ENCODE measurements at places on chromosomes 11 and 22. TPM values are rescaled to one million over a fixed set of nuclear protein-coding genes. Genes with fewer than 3 reads are reported as not detected.
A peak's percentile ranks its signal among the peaks of the same experiment; 100 is the strongest.

Gene RHOG
- polyA plus RNA-seq = 112 TPM

Gene POTEH
- not detected for polyA plus RNA-seq

Gene MRGPRX4
- polyA plus RNA-seq = not detected

Gene LRRC4C
- not detected for polyA plus RNA-seq

Gene C1QTNF6
- polyA plus RNA-seq = not detected

DNA sequence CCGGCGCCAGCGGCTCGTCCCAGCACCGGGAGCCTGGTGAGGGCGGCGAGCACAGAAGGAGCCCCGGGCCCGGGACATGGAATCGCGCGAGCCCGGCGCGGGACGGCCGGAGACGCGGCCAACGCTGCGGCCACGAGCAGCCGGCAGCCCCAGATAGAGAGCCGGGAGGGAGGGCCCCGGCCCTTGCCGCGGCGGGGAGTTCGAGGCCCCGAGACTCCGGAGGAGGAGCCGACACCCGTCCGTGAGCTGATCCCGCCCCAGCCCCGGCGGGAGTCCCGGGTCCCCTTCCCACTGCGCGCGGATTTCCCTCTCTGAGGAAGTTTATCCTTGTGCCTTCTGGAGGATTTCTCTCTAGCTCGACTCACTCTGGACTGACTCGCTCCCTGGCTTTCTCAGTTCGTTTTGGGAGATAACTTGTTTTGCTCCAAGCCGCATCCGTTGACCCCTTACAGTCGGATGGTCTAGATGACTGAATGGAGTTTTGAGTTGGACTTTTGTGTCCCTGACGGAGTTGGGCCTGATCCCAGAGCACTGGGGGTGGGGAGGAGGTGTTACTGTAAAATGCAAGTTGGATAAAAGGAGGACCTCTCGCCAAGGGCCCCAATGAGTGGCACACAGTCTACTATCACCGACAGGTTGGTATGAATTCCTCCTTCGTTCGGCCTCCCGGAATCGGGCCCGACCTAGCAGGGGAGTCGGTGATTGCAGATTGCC, 585 bp downstream of the ARHGEF12 start:
- no peaks in the 10 kb centered on the region for H3K36me3 ChIP-seq
- peak overlapping the region; percentile 89 for H3K4me3 ChIP-seq
- H3K27ac ChIP-seq = peak overlapping the region; percentile 76
- H3K4me1 ChIP-seq = peaks cover 22% of the 10 kb centered on the region
- H3K27me3 ChIP-seq = peaks cover 48% of the 10 kb centered on the region

DNA sequence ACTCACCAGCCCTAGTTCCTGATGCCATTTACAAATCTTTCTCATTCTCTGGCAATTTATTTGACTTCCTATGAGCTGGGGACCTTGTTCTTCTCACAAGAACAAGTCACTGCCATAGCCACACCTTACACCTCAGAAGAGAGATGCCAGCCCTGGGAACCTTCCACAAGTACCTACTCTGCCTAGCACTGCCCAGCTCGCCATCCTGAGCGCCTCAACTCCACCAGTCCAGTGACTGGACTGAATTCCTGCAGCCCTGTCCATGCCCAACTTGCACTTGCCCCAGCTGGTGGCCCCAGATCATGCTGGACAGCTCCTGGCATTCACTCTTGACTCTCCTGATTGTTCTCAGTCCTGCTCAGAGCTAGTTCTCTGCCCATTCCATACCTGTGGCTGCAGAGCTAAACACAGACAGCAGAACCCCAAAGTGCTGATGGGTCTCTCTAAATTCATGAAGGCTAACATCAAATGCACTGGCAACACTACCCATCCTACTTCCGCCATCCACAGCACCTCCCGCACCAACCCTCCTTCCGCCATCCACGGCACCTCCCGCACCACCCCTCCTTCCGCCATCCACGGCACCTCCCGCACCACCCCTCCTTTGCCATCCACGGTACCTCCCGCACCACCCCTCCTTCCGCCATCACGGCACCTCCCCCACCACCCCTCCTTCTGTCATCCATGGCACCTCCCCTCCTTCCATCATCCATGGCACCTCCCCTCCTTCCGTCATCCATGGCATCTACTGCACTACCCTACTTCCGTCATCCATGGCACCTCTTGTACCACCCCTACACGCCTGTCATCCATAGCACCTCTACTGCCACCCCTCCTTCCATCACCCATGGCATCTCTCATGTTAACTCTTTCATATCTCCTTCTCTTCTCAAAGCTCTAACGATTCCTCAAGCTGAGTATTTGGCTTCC, 23.6 kb upstream of the SLC25A1 start:
- peak overlapping the region; percentile 24 for H3K27ac ChIP-seq
- no peak overlapping the region for H3K4me3 ChIP-seq
- H3K27me3 ChIP-seq = peaks cover 23% of the 10 kb centered on the region
- no peaks in the 10 kb centered on the region for H3K36me3 ChIP-seq
- peaks cover 5% of the 10 kb centered on the region for H3K4me1 ChIP-seq

DNA sequence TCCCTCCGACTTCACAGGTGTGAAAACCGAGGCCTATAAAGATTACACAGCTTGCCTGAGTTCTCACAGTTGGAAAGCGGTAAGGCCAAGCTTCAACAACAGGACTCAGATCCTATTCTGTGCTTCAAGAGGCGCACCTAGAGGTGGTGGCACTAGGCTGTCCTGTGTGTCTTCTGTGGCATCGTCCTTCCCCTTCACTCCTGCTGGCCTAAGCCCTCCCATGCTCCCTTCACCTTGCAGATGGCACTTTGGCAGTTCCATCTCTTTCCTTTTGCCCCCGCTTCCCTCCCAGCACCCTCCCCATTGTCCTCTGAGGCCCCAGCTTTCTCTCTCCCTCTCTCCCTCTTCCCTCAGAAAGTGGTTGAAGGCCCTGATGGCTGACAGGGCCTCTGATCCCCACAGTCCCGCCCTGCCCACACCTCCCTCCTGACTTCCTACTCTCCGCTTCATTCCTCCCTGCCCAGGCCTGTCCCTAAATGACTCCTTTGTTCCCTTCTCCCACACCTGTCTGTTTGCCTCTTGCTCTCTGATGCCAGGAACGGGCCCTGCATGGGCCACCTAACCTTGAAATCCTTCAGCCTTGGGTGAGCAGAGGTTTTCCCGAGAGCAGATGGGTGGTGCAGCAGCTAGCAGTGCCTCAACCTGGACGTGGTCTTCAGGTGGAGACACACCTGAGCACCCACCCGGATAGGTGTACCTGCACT, 5.8 kb downstream of the TRIM29 start:
- H3K4me3 ChIP-seq = no peak overlapping the region
- H3K36me3 ChIP-seq = no peaks in the 10 kb centered on the region
- H3K4me1 ChIP-seq = no peaks in the 10 kb centered on the region
- peak overlapping the region; percentile 63 for H3K27ac ChIP-seq
- peaks cover 13% of the 10 kb centered on the region for H3K27me3 ChIP-seq

DNA sequence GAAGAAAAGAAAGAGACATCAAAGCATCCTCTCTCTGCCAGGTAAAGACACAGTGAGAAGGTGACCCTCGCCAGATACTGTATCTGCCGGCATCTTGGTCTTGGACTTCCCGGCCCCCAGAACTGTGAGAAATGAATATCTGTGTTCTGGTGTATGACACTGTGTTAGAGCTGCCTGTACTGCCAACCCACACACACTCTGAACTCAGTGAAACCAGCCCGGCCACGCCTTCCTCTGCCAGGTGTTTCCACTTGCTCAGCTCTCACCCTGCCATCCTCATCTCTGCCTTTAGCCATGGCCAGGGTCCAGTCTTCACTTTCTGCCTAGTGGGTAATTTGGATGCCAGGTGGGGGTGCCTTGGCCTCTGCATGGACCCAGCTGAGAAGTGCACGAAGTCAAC, 24.0 kb downstream of the CBX7 start:
- peaks cover 15% of the 10 kb centered on the region for H3K36me3 ChIP-seq
- peaks cover 5% of the 10 kb centered on the region for H3K4me1 ChIP-seq
- H3K27ac ChIP-seq = no peak overlapping the region
- no peak for DNase-seq
- H3K4me3 ChIP-seq = no peak overlapping the region

DNA sequence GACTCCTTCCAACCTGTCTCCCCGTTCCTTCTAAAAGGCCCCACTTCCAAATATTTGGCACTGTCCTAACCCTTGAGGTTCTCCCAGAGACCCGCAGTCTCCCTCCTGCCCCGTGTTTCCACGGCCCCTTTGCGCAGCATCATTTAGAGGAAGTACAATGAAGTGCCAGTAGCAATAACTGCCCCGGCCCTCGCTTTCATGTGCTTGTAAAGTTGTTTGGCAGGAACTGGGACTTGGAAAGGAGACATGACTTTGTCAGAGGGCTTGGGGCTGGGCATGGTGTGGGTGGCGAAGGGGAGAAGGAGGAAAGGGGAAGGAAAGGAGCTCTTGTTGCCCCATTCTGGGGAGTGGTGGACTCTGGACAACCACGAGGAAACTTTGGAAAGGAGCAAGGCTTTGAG, 2.6 kb downstream of the CD44 start:
- no peaks in the 10 kb centered on the region for H3K36me3 ChIP-seq
- DNase-seq = peak; percentile 50
- H3K4me1 ChIP-seq = peaks cover 58% of the 10 kb centered on the region
- H3K4me3 ChIP-seq = peak overlapping the region; percentile 90
- no peaks in the 10 kb centered on the region for H3K27me3 ChIP-seq

GRCh38 chr11:12200279-12200990, 90.0 kb downstream of the MICAL2 start:
- H3K4me3 ChIP-seq = no peak overlapping the region
- no peak for DNase-seq
- no peaks in the 10 kb centered on the region for H3K36me3 ChIP-seq

DNA sequence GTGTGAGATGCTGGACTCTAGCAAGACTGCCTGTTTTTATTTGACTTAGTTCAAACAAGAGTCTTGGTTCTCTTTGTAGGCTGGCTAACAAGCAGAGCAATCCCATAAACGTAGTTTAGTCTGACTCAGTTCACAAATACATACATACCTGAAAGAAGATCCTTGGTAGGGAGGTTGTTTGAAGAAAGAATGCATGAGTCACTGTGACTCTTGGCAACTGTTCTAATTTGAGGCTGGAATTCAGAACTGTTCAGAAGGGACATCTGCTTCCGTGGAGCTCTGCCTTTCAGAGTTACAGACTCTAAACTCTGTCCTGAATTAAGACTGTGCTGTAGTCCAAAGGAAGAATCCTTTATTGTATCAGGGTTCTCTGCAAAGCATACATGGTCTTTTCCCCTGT, 32.2 kb downstream of the C2CD3 start:
- H3K36me3 ChIP-seq = peaks cover 8% of the 10 kb centered on the region
- no peak overlapping the region for H3K4me3 ChIP-seq
- H3K27me3 ChIP-seq = no peaks in the 10 kb centered on the region
- H3K4me1 ChIP-seq = no peaks in the 10 kb centered on the region
- DNase-seq = no peak

Measured in naive B cell (primary cell).